ENCODE measurements at places on chromosomes 13 and 19.

GRCh38 chr13:78595495-78596398 lies 7.6 kb downstream of the POU4F1 start:
- DNase-seq, result peak; percentile 75

- no peak for DNase-seq
These were observed 104.1 kb downstream of the FRY start for GRCh38 chr13:32135655-32136054.

GRCh38 chr19:54674021-54674617 lies 11.3 kb downstream of the LILRB4 start:
- DNase-seq, result no peak

DNA sequence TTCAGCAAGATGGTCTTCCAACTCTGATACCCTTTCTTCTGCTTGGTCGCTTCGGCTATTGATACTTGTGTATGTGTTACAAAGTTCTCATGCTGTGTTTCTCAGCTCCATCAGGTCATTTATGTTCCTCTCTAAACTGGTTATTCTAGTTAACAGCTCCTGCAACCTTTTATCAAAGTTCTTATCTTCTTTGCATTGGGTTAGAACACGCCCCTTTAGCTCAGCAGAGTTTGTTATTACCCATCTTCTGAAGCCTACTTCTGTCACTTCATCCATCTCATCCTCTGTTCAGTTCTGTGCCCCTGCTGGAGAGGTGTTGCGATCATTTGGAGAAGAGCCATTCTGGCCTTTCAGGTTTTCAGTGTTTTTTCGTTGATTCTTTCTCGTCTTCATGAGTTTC lies 18.7 kb downstream of the ACOD1 start:
- DNase-seq, result no peak

DNA sequence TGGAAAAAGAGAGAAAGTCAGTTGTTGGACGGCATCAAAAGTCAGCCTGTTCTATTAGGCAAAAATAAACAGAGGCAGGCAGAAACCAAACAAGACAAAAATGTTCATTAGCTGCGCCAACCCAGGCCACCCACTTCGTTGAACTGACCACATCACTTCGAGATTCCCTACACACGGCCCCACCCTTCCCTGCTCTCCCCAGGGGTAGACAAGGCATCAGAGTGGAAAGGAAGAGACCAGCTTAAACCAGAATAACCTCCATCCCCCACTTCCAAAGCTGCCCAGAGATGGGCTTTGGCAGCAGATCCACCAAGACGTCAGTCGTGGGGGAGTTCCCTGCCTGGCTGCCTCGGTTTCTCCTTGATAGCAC lies 204.6 kb upstream of the TSHZ3 start:
- no peak for DNase-seq

- DNase-seq, result no peak
These were observed 2.9 kb upstream of the FRY start for GRCh38 chr13:32028711-32029110.

- DNase-seq, result no peak
These were observed 47.0 kb downstream of the MCF2L start for GRCh38 chr13:113015826-113016525.

GRCh38 chr13:98173431-98174152 lies 3.5 kb downstream of the RNF113B start:
- no peak for DNase-seq

DNA sequence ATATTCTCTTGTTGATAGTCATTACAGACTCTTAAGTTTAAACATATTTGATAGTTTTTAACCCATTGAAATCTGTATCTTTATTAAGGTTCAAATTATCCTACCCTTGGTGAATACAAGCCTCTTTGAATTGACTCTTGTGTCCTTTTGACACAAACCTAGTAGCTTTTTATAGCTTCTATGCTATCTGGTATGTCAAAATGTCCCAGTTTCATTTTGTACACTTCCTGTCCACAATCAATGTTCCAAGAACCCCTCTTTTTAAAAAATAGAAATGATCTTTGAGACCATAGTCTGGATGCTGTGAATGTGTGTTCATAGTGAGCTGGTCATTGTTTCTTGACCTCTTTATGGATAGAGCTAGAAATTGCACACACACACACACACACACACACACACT lies 39.2 kb upstream of the FGF14 start:
- no peak for DNase-seq

DNA sequence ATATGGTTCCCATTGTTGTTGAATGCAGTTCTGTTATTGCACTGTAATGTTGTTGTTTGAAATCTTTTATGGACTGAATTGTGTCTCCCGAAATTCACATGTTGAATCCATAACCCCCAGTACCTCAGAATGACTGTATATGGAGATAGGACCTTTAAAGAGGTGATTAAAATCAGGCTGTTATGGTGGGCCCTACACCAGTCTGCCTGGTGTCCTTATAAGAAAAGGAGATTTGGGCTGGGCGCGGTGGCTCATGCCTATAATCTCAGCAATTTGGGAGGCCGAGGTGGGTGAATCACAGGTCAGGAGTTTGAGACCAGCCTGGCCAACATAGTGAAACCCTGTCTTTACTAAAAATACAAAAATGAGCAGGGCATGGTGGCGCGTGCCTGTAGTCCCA lies 7.4 kb downstream of the CXCL17 start:
- DNase-seq, result no peak

- DNase-seq, result no peak
These were observed 41.6 kb downstream of the PAN3 start for GRCh38 chr13:28179974-28180373.

DNA sequence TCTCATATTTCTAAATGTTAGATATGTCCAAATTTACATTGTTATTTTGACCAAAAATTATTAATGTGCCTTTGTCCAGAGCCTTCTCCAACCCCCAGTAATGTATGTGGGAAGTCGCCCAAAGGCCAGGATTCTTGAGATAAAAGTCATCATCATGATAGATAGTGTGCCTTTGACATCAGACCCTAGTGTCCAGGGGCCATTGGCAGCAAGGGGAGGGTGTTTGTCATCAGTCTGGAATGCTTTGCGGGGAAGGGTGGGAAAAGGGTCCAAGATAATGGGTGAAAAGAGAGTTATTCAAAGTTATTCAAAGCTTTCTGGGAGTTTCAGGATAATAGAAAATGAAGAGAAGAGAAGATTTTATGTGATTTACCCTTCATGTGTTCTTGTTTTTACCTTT lies 909.5 kb upstream of the GPC6 start:
- DNase-seq, result no peak

DNA sequence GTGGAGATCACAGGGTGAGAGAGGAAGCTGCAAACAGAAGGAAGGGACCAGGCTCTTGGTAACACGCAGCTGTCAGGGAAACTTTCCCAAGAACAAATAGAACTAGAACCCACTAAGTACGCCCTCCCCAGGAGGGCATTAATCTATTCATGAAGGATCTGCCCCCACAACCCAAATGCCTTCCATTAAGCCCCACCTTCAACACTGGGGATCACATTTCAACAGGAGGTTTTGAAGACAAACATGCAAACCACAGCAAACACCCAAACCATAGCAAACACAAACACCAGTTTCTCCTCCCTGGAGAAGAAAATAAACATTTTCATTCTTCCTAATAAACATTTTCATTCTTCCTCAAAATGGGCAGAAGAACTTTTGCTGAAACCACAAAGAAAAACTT lies 329.6 kb downstream of the EFNB2 start:
- DNase-seq, result no peak

DNA sequence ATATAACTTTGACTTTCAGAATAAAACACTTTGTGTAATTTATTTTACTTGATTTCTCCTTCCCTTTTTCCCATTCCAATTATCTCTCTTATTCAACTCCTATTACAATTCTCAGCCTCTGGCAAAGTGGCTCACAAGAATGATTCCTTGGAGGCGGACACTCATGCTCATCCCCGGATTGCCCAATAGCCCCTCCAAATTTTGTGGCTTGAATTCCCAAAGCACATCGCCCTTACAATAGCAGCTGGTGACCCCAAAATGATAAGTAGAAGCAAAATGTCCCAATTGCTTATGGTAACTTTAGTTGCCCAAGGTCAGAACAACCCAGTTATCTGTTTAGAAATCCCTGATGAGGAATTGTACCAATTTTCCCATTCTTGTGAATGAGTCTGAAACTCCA lies 1523.5 kb upstream of the PRR20A start:
- no peak for DNase-seq

- DNase-seq, result peak; percentile 36
These were observed 98.7 kb upstream of the RNF113B start for GRCh38 chr13:98275681-98276171.

DNA sequence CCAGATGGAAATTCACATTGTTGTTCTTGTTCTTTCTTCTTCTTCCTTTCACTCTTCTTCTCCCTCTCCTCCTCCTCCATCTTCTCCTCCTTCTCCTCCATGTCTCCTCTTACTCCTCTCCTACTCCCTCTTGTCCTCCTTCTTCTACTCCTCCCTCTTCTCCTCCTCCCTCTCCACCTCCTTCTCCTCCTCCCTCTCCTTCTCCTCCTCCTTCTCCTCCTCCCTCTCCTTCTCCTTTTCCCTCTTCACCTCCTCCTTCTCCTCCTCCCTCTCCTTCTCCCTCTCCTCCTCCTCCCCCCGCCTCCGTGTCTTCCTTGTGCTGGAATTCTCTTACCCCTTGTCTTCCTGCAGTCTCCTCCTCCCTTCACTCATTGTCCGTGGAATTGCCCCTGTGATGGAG lies 18.4 kb downstream of the CABP5 start:
- DNase-seq, result no peak

- no peak for DNase-seq
These were observed 36.7 kb upstream of the RANBP3 start for GRCh38 chr19:6014551-6015135.

DNA sequence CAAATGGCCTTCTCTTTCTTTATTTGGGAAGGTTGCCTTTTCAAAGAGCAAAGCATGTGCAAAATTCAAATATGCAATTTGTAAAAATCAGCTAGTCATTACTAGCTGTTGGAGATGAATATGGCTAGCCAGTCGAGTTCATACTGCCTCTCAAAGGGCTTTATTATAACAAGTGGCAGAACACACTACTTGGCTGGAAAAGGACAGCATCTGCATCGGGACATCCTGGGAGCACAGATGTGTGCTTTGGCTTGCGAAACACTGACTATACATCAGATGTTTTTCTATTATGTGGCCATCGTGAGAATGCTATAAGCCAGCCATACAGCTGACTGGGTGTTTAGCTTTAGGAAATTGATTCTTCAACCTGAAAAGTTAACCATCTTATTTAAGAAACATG lies 424.2 kb downstream of the KCTD12 start:
- DNase-seq, result no peak

DNA sequence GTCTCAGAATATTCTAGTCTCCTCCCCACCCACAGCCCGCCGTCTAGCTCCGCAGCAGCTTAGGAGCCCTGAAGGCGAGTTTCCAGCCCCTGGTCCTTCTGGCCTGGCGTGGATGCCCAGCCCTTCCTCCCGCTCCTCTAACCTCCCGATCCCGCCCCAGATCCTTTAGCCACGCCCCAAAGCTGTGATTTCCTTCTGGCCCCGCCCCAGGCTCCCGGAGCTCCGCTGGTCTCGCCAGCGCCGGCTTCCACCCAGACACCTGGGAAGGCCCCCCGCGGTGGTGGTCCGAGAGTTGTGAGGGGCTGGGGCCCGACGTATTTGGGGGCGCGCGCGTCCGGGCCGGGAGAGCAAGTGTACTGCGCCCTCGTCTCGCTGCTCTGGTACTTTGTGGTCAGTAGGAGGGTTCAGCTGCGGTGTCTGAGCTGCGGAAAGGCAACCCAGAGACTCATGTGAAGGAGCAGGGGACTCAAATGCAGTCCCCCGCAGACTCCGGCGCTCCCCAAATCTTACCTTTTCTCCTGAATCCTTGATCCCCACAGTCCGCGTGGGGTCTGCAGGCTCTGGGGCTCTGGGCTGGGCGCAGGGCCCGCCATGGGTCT lies at the start of gene CGB7:
CGB7 (minus strand) TSS at position 114 of the 599 bp plus-strand sequence. CDS start 2,374 bp downstream, outside the sequence.
- DNase-seq, result peak; percentile 89

- DNase-seq, result no peak
These were observed 47.5 kb downstream of the SOX21 start for GRCh38 chr13:94664889-94665288.

- no peak for DNase-seq
These were observed 5.6 kb downstream of the LIPE start for GRCh38 chr19:42421591-42422031.

- DNase-seq, result peak; percentile 97
These were observed 1.1 kb downstream of the ZBTB7A start for GRCh38 chr19:4065430-4066175.

DNA sequence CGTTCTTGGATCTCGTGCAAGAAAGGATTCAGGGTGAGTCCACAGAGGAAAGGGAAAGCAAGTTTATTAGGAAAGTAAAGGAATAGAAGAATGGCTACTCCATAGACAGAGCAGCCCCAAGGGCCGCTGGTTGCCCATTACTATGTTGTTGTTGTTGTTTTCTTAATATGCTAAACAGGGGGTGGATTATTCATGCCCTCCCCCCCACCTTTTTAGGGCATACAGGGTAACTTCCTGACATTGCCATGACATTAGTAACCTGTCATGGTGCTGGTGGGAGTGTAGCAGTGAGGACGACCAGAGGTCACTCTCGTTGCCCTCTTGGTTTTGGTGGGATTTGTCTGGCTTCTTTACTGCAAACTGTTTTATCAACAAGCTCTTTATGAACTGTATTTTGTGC lies 29.1 kb upstream of the PCDH9 start:
- no peak for DNase-seq

GRCh38 chr13:50529154-50529882 lies 314.2 kb downstream of the DLEU7 start:
- no peak for DNase-seq

DNA sequence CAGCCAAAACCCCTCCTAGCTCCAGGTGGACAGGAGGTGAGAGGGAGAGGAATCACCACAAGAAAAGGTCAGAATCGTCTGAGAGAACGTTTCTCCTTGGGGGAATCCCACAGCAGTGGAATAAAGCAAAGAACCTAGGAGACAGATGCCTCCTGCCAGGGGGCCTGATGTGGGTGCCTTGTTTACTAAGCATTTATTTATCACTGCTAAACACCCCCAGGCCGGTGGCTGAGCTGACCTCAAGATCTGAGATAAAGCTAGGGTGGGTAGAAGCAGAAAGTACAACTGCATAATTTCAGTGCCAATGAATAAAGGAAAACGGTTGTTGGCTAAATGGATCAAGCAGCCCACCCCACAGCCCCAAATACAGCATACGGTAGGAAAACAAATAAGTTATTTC lies 33.9 kb upstream of the ATP11A start:
- DNase-seq, result no peak

DNA sequence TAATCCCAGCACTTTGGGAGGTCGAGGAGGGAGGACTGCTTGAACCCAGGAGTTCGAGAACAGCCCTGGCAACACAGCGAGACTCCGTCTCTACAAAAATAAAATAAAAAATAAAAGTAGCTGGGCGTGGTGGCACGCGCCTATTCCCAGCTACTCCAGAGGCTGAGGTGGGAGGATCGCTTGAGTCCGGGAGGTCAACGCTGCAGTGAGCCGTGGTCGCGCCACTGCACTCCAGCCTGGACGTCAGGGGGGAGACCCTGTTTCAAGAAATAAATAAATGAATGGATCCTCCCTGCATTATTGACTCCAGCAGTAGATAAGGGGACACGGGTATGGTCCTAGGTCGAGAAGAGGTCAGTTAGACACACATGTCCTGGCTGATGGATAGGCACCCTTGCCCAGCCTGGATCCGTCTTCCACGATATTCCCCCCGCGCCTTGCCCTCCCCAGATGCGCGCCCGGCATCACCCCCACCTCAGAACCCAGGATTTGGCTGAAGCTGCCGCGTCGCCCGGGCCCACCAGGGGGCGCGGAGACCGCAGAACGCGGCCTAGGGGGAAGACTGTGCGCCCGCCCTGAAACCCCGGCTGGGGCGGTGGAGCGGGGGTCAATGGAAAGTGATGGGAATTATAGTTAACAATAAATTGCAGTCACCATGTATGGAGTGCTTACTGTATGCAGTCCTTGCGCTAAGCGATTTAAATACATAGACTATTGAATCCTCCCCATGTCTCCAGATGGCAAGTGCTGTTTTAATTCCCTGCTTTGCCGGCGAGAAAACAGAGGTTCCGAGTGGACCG lies 2.1 kb upstream of the HOOK2 start:
- peak; percentile 91 for DNase-seq
